Fibroblast of pulmonary artery (primary cell): ENCODE measurements at places on chromosomes 3 and 15.
A peak's percentile ranks its signal among the peaks of the same experiment; 100 is the strongest.

DNA sequence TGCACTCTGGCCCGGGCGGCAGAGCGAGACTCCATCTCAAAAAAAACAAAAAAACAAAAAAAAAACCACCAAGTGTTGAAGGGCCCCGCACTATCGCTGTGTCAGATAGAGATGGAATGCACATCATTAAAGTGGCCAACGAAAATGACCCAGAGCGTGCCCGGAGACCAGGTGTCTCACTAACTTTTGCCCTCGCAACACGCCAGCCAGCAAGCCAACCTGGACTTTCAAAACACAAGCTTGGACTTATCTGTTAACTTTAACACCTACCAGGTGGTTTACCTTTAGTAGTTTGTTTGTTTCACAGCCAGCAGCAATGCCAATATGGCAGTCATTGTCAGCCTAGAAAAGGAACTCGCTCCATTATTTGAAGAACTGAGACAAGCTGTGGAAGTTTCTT lies 28.6 kb downstream of the FAM174B start:
- DNase-seq: no peak

DNA sequence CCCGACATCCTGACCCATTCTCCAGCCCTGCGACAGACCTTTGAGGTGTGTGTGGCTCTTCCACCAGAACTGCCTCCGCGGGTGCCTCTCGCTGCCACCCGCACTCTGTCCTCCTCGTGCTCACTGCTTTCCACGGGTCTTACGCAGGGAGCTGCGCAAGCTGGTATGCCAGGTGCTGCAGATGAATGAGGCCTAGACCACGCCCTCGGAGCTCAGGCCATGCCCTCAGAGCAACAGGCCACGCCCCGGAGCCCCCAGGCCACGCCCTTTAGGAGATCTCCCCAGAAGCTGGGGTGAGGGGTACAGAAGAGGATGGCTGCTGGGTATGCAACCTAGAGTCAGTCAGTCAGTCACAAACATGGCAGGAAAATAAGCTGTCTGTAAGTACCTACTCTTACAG lies 300.3 kb downstream of the GABRG3 start:
- DNase-seq: no peak

DNA sequence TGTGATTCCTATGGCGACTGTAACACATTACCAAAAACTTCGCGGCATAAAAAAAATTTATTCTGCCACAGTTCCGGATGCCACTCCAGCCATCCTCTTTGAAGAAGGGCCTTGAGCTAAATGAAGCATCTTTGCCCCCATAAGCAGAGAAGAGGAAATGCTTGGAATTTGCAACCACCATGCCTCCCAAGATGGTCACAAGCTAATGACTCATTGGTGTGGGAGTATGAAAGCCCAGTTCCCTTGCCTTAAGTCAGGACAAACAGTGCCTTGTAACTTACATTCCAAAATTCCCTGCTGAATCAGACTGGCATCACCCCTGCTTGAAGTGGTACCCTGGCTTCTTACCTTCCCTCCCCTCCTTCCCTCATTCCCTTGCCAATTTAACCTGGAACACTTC lies 1077.4 kb downstream of the EPHA3 start:
- peak; percentile 53 for DNase-seq

DNA sequence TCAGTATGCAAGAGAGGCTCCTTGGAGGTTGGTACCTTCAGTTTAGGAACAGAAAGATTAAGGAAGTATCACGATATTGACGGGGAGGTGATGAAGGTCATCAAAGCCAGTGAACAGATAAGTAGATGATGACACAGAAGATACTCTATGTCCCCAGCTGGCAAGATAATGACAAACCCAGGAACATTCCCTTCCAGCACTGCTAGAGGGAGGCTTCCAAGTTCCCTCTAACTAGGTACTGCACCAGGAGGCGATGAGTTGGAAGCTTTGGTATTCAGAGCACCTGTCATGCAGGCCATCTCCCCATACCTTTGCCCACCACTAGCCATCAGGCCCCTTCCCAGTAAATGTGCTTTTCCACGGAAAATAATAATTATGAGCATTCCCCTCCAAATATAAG lies 40.8 kb downstream of the NBEAL2 start:
- DNase-seq: no peak

DNA sequence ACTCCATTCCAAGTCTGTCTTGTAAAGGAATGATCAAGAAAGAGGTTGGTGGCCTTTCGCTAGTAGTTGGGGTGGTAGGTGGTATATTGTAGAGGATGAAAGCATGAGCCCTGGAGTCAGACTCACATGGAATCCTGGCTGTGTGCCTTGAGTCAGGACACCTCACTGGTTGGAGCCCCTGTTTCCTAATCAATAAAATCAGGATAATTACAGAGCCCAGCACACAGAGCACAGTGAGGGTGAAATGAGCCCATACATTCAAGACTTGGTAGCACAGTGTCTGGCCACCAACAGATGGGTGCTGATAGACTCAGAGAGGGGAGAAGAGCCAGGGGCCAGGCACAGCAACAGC lies 95.1 kb upstream of the MYZAP start:
- DNase-seq: no peak

GRCh38 chr3:136958939-136959338 lies 1.2 kb downstream of the IL20RB start:
- DNase-seq: no peak

GRCh38 chr3:39154280-39155021 lies 1.1 kb upstream of the CSRNP1 start:
- DNase-seq: no peak

DNA sequence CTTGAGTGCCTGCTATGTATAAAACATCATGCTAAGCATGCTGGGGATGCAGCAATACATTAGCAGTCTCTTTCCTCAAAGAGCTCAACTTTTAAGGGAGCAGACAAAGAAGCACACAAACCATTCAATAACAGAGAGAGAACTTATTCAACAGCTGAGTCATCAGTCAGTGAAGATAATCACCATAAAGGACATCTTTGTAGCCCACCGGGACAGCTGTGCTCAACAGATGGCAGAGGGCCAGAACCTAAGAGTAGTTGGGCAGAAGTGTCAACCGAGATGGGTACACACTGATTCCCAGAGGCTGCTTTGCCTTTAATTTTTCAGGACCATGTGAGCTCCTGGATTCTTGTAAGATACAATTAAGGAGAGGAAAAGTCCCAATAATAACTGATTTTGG lies 4.2 kb upstream of the RAB8B start:
- DNase-seq: no peak

DNA sequence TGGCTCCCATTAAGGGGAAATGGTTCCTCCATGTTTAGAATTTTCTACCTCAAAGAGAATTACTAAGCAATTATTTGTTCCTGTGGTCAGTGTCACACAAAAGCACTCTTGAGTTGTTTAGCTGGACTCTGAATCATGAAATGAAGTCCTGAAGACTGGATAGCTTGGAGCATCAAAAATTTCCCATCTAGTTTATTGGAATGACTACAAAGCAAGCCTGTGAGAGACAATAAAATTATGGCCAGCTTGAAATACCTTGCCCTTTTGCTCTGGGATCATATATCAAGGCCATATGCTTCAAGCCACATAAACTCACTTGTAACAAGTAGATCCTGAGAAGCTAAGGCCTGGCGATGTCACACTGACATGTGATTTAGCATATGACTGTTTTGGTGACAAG lies 292.3 kb downstream of the TIGIT start:
- DNase-seq: no peak

DNA sequence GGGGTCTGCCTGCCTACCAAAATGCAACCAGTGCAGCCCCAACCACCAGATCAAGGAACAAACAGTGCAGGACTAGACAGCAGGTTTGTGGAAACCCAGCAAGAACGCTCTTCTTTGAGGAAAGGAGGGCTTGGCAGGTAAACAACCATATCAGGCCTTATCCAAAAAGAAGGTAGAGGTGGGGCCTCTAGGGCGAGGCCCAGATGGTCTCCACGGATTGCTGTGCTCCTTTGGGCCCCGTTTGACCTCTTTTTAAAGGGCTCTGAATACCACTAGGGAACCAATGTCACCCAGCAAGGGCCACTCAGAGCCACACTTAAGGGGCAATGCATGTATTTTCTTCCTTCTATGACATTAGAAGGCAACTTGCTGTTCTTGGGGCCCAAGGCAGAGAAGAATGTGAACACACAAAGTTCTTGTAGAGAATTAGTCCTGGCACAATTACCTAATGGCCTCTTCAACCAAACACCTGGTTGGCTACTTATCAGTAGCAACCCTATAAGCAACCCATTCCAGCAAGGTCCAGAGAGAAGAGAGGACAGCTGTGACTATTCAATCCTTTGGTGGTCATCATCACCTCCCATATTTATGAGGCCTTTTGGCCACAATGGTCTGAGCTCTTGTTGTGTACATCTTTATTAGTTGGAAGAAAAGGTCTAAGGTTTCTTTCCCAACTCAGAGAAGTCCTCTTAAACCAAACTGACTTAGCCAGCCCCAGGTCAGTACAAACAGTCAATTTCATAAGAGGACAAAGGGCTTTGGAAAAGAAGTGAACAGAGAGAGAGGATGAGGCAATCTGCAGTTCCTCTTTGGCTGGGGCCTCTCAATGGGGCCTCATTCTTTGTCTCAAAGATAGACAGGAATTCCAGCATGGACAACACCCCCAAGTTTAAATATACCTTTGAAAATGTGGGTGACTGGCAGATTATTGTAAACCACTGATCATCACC lies 36.0 kb downstream of the FOXP1 start:
- peak; percentile 69 for DNase-seq

GRCh38 chr3:187982142-187982541 lies 171.8 kb upstream of the LPP start:
- no peak for DNase-seq

DNA sequence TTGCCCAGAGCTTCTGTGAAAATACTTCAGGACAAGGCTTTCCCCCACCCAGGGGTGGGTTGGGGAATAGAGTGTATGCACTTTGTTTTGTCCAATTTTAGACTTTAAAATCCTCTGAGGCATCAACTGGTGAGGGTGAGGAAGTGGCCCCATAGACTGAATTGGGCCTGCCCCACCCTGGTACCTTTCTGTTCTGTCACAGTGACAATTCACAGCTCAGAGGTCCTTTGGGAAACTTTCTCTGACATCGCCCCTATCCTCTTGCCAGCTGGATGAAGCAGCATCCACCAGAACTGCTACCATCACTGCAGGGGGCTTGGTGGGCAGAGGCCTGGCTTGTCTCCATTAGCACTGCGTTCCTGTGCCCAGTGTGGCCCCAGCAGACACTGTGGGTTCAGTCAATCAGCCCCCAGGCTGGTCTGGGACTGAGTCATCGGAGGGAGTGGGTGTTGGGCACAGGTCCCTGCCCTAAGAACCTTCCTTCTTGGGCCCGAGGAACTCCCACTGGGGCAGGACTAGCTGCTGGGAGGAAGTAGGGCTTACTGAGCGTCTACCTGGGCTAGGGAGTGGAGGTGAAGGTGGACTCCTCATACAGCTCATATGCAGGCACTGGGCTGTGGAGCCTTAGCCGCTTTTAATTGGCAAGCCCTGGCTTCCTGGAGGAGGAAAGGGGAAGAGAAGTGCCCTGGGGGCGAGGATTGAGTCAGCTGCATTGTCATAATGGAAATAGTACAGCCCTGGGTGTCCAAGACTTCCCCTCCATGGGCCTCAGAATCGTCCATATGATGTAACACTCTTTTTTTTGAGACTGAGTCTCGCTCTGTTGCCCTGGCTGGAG lies 1.5 kb upstream of the PPM1M start:
- peak; percentile 44 for DNase-seq

GRCh38 chr3:138327831-138328230 lies 1.8 kb downstream of the NME9 start:
- peak; percentile 32 for DNase-seq

DNA sequence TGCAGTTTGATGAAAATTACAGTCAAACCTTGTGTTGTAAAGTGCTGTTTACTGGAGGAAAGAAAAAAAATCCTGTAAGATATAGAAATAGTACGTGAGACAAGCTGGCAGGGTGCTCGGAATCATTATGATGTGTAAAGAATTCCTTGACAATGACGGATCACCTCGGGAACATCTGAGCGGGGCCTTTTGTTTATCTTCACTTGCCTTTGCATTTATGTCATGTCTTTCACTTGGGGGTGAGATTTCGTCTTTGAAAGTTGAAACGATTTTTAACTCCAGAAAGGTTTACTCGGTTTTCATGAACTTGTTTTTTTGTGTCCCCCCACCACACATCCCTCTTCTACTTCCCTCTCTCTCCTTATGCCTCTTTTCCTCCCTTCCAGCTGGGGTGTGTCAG lies 128.3 kb upstream of the VEPH1 start:
- DNase-seq: peak; percentile 17

GRCh38 chr3:129665024-129665768 lies 58.7 kb upstream of the PLXND1 start:
- DNase-seq: peak; percentile 42

DNA sequence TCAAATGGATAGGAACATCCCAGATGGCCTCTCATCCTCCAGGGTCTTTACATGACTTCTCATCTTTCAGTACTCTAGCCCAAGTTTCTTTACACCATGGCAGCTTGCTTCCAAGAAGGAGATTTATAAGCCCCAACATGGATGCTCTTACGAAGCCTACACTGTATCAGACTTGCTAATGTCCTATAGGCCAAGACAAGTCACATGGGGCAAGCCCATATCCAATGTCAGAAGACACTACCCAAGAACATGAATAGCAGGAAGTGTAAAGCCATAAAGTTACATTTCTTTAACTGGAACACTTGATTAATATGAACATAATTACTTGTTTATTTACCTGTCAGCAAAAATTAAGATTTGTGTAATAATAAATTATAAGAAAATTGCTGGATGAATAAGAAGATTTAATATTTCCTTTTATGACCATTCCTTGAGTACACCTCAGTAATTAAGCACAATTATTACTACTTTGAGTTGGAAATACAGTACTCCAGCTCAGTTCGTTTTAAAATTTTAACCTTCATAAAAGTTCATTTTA lies 5.1 kb downstream of the SPESP1 start:
- no peak for DNase-seq

DNA sequence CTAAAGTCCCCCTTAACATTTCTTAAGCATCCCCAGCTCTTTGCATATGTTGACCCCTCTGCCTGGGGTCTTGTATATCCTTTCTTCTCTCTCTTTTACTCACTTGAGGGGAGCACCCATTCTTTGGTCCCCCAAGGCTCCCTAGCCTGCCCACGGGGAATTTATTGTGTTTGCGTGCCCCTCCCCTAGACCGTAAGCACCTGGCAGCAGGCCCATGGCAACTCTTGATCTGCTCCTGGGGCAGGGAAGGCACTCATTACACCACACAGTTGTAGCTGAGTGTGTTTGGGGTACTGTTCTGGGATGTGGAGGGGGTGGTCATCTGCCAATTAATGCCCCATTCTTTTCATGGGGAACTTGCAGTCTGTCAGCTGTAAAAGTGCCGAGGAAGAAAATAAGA lies 27.3 kb upstream of the SMAD6 start:
- DNase-seq: no peak

GRCh38 chr3:158649791-158650190 lies 5.5 kb downstream of the GFM1 start:
- DNase-seq: no peak
